Osteoblast (primary cell): ENCODE measurements at places on chromosomes 1 and 21. TPM values are rescaled to one million over a fixed set of nuclear protein-coding genes. Genes with fewer than 3 reads are reported as not detected.

GRCh38 chr1:197144570-197145325 lies 1.7 kb downstream of the ASPM start:
- H3K4me3 ChIP-seq: peak overlapping the region; percentile 92
- peak; percentile 8 for DNase-seq
- H3K27ac ChIP-seq: peak overlapping the region; percentile 62
- H3K4me1 ChIP-seq: peaks cover 16% of the 10 kb centered on the region

DNA sequence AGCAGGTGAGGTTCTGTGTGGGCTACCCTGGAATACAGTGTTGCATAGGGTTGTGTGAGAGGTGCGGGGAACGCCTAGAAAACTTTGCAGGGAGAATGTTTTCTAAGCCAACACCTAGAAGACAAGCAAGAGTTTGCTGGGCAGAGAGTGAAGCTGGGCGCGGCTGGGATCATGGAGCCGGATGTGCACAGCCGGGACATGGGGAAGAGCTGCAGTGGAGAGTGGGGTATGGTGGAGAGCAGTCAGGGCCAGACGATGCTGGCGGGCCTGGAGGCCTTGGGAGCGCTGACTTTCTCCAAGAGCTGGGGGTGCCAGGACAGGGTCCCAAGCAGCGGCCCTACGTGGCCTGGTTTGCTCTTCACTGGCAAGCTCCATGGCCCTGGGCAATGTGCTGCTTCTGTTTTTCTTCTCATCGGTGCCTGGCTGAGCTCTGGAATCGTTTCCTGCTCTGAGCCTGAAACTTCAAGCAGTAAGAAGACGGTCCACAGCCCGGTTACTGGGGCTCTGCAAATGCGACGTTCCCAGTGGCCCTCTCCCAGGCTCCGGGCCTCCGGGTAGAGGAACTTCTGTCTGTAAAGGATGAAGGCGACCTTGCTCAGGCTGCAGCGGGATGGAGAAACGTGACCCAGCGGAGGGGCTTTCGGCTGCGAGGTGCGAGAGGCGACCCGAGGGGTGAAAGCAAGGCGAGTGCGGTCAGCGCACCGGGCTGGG lies 51.9 kb upstream of the CD34 start:
- H3K27ac ChIP-seq: peak overlapping the region; percentile 45
- H3K36me3 ChIP-seq: no peaks in the 10 kb centered on the region
- no peaks in the 10 kb centered on the region for H3K27me3 ChIP-seq
- peak overlapping the region; percentile 75 for H3K4me3 ChIP-seq
- H3K4me1 ChIP-seq: peaks cover 18% of the 10 kb centered on the region

- H3K36me3 ChIP-seq: no peaks in the 10 kb centered on the region
- no peak overlapping the region for H3K27ac ChIP-seq
- H3K4me3 ChIP-seq: no peak overlapping the region
- DNase-seq: no peak
- no peaks in the 10 kb centered on the region for H3K4me1 ChIP-seq
- peaks cover 12% of the 10 kb centered on the region for H3K27me3 ChIP-seq
Observed at GRCh38 chr1:167509587-167509986, 8.7 kb downstream of the CD247 start.

GRCh38 chr1:178323067-178323466 lies 173.7 kb downstream of the CLEC20A start:
- H3K4me1 ChIP-seq: peaks cover 6% of the 10 kb centered on the region
- no peak overlapping the region for H3K27ac ChIP-seq

The NBPF4 gene
- total RNA-seq: under 0.01 TPM in 1 of 2 replicates, not detected in the other

The SAMSN1 gene
- under 0.01 TPM in 1 of 2 replicates, not detected in the other for total RNA-seq

GRCh38 chr1:125086611-125087010 lies 3901.8 kb downstream of the SRGAP2C start:
- no peak overlapping the region for H3K27ac ChIP-seq
- H3K27me3 ChIP-seq: no peaks in the 10 kb centered on the region
- H3K4me1 ChIP-seq: no peaks in the 10 kb centered on the region
- no peaks in the 10 kb centered on the region for H3K36me3 ChIP-seq
- no peak for DNase-seq

GRCh38 chr21:37087188-37087587 lies 14.1 kb downstream of the TTC3 start:
- no peak for DNase-seq
- H3K27me3 ChIP-seq: no peaks in the 10 kb centered on the region
- H3K27ac ChIP-seq: peak overlapping the region; percentile 18
- peaks cover 3% of the 10 kb centered on the region for H3K4me1 ChIP-seq

DNA sequence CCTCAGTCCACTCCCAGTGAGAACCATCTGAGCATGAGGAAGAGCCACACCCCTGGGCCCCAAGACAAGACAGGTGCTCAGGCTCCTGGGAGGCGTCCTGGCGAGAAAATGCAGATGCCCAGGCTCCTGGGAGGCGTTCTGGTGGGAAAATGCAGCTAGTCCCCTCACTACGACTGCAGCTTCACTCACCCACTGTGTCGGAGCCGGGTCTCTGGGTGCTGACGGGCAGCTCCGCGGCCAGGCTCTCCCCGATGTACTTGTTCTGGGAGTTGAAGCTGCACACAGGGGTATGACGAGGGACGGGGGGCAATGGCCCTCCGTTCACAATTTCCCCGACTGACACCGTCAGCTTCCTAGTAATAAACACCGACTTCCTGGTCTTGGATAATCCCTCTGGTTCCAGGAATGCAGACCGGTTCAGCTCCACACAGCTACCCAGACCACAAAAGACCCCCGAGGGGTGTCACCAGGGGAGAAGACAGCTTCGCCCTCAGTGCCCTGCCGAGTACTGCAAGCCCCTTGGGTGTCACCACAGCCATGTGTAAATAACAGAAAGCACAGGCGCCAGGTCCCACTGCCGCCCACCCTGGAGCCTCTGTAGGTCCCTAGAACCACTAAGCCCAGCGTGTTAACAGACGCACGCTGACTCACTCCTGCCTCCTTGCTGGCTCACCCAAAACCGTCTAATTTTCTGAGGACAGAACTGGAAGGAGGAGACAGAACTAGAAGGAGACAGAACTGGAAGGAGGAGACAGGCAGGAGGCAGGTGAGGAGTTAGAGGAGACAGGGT lies 19.5 kb downstream of the MCM3AP start:
- no peaks in the 10 kb centered on the region for H3K27me3 ChIP-seq
- H3K36me3 ChIP-seq: peaks cover 85% of the 10 kb centered on the region
- DNase-seq: peak; percentile 71

The ACTL8 gene
- not detected in 2 replicates for total RNA-seq
